Activated CD4-positive, alpha-beta T cell treated with anti-CD3 and anti-CD28 coated beads, Interleukin-2, amount 10 ng/mL, durations not matched to agents 24 days and 14 days (primary cell): ENCODE measurements at places on chromosomes 12 and 14. TPM values are rescaled to one million over a fixed set of nuclear protein-coding genes. Genes with fewer than 3 reads are reported as not detected.

NKX2-1 gene
- total RNA-seq, result not detected in 2 replicates

CALM1 gene
- 471 and 482 TPM in 2 replicates for total RNA-seq

KIF21A gene
- total RNA-seq, result 28.1 and 29.5 TPM in 2 replicates

PTHLH gene
- not detected in 2 replicates for total RNA-seq

TRIM9 gene
- 0.47 and 0.52 TPM in 2 replicates for total RNA-seq

SLC39A5 gene
- 0.86 and 1.6 TPM in 2 replicates for total RNA-seq

OR8S1 gene
- total RNA-seq, result not detected in 2 replicates

ESR2 gene
- not detected in 2 replicates for total RNA-seq

GRCh38 chr12:57240926-57241401 is 10.0 kb downstream of the STAC3 start:
- peak; percentile 73 for DNase-seq
- peaks cover 7% of the 10 kb centered on the region for H3K36me3 ChIP-seq
- peak overlapping the region; percentile 92 for H3K4me3 ChIP-seq
- peaks cover 56% of the 10 kb centered on the region for H3K4me1 ChIP-seq

DNA sequence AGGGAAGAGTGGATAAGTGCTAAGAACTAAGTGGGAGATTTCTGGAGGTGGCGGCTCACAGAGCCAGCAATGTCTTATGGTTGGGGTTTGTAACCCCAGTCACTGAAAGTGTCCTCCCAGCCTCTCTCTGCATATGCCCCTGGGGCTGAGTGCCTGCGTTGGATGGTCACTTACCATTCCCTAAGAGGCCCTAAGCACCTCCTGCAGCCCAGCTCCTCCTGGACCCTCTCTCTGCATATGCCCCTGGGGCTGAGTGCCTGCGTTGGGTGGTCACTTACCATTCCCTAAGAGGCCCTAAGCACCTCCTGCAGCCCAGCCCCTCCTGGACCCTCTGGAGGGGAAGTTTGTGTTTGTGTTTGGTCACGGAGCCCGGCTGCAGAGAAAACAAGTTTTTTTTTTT is 425.8 kb downstream of the TMEM121 start:
- H3K27ac ChIP-seq, result no peak overlapping the region
- no peak overlapping the region for H3K4me3 ChIP-seq
- H3K36me3 ChIP-seq, result no peaks in the 10 kb centered on the region
- H3K27me3 ChIP-seq, result peaks cover 23% of the 10 kb centered on the region
- H3K4me1 ChIP-seq, result peaks cover 3% of the 10 kb centered on the region

DNA sequence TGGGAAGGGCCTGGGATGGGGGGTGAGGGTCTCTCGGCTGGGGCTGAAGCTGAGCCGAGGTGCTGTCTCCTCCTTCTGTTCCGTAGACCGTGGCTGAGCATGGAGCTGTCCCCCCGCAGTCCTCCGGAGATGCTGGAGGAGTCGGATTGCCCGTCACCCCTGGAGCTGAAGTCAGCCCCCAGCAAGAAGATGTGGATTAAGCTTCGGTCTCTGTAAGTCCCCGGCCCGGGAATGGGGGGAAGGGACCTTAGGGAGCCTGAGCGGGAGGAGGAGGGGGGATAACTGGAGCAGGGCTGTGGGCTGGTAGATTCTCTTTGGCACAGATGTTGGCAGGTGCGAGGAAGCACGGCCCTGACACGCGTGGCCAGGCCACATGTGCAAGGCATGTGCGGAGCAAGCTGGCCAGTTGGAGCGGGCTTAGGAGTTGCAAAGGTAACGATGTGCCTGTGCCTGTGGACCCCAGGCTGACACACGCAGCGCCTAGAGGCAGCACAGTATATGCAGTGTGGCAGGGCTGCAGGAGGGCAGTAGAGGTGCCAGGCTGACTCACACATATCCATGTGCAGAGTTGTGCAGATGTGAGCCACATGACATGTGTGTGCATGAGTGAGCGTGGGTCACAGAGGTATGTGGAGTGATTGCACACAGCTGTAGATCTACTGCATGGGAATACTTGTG is 512 bp downstream of the PDE1B start:
- H3K4me3 ChIP-seq, result peak overlapping the region; percentile 78
- DNase-seq, result peak; percentile 63
- H3K27ac ChIP-seq, result peak overlapping the region; percentile 78
- H3K27me3 ChIP-seq, result peaks cover 15% of the 10 kb centered on the region
- H3K4me1 ChIP-seq, result peaks cover 39% of the 10 kb centered on the region

DNA sequence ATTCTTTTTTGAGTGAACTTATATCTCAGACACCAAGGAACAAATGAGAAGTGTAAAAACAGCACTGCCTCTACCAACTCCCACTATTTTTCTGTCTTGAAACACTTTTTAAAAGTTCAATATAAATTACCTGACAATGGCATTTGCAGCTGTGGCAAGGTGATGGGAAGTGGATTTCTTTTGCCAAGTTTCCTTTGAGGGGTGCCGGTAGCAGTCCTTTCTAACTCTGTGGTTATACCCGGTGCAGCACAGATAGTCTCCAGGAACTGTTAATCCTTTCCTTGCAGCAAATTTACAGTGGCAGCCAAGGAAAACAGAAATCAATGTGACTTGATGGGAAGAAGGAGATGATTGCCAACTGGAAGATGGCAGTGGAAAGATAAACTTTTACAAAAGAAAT is 243.7 kb downstream of the BCAT1 start:
- H3K27me3 ChIP-seq, result no peaks in the 10 kb centered on the region
- H3K36me3 ChIP-seq, result peaks cover 2% of the 10 kb centered on the region
- no peak for DNase-seq

GRCh38 chr12:27808841-27809240 is 28.8 kb upstream of the MANSC4 start:
- no peak overlapping the region for H3K4me3 ChIP-seq
- no peak for DNase-seq
- peaks cover 12% of the 10 kb centered on the region for H3K4me1 ChIP-seq
- H3K27me3 ChIP-seq, result peaks cover 14% of the 10 kb centered on the region
- no peaks in the 10 kb centered on the region for H3K36me3 ChIP-seq
- no peak overlapping the region for H3K27ac ChIP-seq

DNA sequence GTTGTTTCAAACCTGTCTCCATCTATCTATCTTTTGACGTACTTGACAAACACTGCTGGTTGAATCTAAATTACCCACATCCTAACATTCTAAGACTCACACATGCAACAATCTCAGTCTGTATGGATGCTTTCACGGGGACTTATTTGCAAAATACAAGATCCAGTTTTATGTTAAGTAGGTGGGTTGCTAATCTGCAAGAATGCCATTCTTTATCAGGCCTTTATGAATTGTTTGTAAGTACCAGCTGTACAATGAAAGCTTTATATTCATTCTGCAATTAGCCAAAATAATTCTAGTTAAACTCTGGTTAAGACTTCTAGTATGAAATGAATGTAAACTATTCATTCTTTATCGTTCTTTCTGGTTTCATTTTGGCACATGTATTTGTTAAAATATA is 135.1 kb downstream of the NAV3 start:
- no peaks in the 10 kb centered on the region for H3K27me3 ChIP-seq
- H3K4me1 ChIP-seq, result no peaks in the 10 kb centered on the region
- H3K36me3 ChIP-seq, result no peaks in the 10 kb centered on the region
- no peak overlapping the region for H3K4me3 ChIP-seq

GRCh38 chr12:18521461-18521860 is 216.4 kb downstream of the PLCZ1 start:
- H3K27ac ChIP-seq, result no peak overlapping the region
- H3K4me3 ChIP-seq, result no peak overlapping the region
- no peaks in the 10 kb centered on the region for H3K4me1 ChIP-seq
- DNase-seq, result no peak

DNA sequence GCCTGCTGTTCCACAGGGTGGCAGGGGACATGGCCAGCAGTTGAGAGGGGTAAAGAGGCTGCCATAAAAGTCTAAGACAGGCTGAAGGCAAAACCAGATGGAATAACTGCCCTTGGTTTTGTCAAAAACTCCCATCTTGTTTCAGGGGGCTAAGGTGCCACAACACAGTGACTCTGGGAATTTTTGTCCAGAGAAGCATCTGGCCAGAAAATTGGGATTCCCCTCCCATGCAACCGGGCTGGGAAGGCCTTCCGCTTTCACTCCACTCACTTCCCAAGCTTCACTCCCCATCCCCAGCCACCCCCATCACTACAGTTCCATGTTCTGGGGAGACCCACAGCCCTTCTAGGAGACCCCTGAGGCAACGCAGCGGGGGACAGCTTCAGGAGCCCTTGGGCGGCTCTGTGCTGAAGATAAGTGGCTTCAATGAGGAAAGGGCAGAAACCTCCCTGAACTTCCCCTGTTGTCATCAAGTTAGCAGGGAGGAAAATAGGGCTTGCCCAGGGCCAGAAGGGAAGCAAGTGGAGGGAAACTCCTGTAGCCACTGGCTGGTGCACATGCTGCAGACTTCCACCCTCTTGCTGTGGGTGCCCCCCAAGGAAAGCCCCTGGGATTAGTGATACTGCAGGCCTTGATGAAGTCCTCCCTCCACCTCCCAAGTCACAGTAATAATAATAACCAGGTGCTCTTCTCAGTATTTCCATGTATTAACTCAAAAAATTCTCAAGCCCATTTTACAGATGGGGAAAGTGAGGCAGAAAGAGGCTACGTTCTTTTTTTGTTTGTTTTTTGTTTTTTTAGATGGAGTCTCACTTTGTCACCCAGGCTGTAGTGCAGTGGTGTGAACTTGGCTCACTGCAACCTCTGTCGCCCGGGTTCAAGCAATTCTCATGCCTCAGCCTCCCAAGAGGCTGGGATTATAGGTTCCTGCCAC is 6.0 kb downstream of the TMEM229B start:
- no peak overlapping the region for H3K27ac ChIP-seq
- peaks cover 22% of the 10 kb centered on the region for H3K4me1 ChIP-seq
- no peak for DNase-seq
- no peak overlapping the region for H3K4me3 ChIP-seq
